ENCODE measurements at places on chromosomes 2 and 18. TPM values are rescaled to one million over a fixed set of nuclear protein-coding genes. Genes with fewer than 3 reads are reported as not detected.

- no peak overlapping the region for H3K27ac ChIP-seq
- no peak for DNase-seq
- H3K4me3 ChIP-seq = no peak overlapping the region
- H3K36me3 ChIP-seq = no peaks in the 10 kb centered on the region
- no peaks in the 10 kb centered on the region for H3K27me3 ChIP-seq
These were observed 35.6 kb upstream of the FEZ2 start for GRCh38 chr2:36633470-36634092.

SERPINB12 gene
- total RNA-seq = not detected

GRCh38 chr2:56191617-56192016 is 7.8 kb downstream of the CCDC85A start:
- no peaks in the 10 kb centered on the region for H3K36me3 ChIP-seq
- no peaks in the 10 kb centered on the region for H3K4me1 ChIP-seq

DNA sequence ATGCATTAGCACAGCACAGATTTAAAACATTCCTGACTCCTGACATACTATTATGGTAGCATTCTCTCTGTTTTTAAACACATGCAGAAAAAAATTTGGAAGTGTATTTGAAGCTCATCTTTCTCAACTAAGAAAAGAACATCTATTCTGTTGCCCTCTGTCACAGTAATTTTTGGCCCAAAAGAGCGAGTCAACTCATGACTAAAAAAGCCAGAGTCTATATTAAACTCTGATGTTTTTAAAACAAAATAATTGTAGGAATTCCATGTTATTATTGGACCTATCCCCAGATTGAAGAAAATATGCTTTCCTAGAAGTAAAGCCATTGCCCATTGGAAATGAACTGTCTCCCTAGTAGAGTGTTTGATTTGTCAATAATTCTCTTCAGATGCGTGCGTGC is 96.7 kb downstream of the CRIM1 start:
- no peak overlapping the region for H3K27ac ChIP-seq
- no peak overlapping the region for H3K4me3 ChIP-seq
- H3K27me3 ChIP-seq = no peaks in the 10 kb centered on the region
- H3K36me3 ChIP-seq = peaks cover 30% of the 10 kb centered on the region

- no peak overlapping the region for H3K27ac ChIP-seq
- no peaks in the 10 kb centered on the region for H3K4me1 ChIP-seq
- no peaks in the 10 kb centered on the region for H3K36me3 ChIP-seq
- DNase-seq = no peak
- peaks cover 9% of the 10 kb centered on the region for H3K27me3 ChIP-seq
These were observed 40.4 kb upstream of the RASGRP3 start for GRCh38 chr2:33436083-33436482.

PSTPIP2 gene
- total RNA-seq = 0.51 TPM

TXNDC2 gene
- total RNA-seq = not detected

CBLN2 gene
- total RNA-seq = not detected

Data from HepG2 (cell line).